ENCODE measurements at places on chromosomes 11 and 22.
A peak's percentile ranks its signal among the peaks of the same experiment; 100 is the strongest.

GRCh38 chr22:19750507-19751490, 9.8 kb upstream of the TBX1 start:
- no peak for DNase-seq

- peak; percentile 39 for DNase-seq
These were observed 12.8 kb downstream of the DGCR2 start for GRCh38 chr22:19109198-19110063.

GRCh38 chr11:104531075-104531474, 367.1 kb upstream of the PDGFD start:
- DNase-seq, result no peak

- no peak for DNase-seq
These were observed 428 bp downstream of the SCN3B start for GRCh38 chr11:123653827-123654565.

- no peak for DNase-seq
These were observed 60.5 kb downstream of the COMMD9 start for GRCh38 chr11:36228689-36229088.

DNA sequence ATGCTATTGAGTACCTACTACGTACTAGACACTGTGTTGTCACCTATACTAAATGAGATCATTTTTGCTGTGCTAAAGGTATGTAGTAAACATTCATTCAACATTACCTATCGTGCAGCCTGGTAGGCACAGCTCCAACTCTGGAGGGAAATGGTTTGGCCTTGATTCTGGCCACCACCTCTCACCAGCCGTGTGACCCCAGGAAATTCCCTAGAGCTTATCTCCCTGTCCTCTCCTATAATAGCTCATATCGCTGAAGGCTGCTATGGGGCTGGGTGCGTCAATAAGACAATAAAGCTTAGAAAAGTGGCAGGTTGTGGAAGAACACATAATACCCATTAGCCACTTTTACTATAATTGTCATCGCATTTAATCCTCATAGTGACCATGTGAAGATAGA, 107.5 kb downstream of the MYO18B start:
- no peak for DNase-seq

- no peak for DNase-seq
These were observed 31.7 kb upstream of the PARVB start for GRCh38 chr22:43992331-43992821.

DNA sequence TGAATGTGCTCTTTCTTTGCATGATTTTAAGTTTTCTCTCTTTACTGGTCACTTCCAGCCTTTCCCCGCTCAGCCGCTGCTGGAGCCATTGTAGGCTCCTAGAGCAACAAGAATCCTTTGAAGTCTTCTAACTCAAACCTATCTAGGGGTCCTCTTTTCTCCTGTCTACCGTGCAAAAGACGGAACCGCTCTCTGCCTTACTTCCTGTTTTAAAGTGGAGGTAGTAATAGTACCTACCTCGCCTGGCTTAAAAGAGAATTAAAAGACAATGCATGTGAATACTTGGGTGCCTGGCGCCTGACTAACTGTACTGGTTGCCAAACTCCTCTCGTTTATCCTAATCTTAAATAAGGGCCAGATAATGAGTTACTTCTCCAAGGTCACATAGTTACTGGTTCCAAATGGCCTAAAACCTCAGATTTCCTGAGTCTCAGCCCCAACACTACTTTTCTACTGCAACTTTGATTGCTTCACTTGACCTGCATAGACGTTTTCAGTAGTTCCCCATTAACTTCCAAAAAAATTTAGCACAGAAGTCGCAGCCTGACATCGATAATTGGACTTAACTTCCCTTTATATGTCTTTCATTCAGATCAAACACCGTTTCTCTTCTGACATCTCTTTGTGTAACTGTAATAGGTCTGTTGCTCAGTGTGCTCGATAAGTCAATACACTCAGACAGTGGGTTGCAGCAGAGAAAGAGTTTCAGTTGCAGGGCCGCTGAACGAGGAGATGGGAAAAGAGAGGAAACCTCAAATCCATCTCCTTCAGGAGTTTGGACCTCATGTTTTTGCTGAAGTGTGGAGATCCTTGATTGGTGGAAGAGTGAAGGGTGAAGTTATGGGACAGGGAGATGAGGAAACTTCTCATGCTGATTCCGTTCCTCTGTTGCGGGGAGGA, 891 bp downstream of the SAMM50 start:
- no peak for DNase-seq

- DNase-seq, result no peak
These were observed 12.1 kb upstream of the XBP1 start for GRCh38 chr22:28812516-28812915.
